ENCODE measurements at places on chromosomes 11 and 22.

DNA sequence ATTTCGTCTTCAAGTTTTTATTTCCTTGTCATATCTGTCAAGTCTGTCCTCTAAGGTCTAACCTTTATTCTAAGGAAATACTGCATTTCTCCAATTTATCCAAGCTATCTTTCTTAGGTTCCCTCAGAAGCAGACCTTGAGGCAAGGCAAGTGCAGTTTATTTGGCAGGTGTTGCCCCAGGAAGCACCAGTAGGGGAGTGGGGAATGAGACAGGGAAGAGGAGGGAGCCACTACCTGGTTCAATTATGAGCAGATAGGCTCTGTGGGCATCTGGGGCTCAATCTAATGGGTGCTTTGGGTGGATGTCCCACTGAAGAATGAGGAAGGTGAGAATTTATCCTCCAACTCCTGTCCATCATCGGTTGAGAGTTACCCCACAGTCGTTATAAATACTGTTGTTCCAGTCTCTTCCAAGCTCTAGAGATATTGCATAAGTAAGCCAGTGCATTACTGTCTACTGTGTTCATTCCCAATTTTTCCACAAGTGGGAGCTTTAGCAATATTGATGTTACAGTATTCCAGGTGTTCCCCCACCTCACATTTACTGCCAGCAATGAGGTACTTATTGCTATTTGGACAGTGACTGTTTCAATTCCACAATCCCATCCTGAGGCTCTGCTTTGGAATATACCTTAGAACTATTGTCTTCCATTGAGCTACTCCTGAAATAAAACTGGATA lies 154.9 kb upstream of the CEP126 start:
- no peaks in the 10 kb centered on the region for H3K36me3 ChIP-seq
- no peaks in the 10 kb centered on the region for H3K27me3 ChIP-seq
- no peak for DNase-seq
- H3K4me1 ChIP-seq: no peaks in the 10 kb centered on the region
- H3K4me3 ChIP-seq: no peak overlapping the region
- no peak overlapping the region for H3K27ac ChIP-seq

DNA sequence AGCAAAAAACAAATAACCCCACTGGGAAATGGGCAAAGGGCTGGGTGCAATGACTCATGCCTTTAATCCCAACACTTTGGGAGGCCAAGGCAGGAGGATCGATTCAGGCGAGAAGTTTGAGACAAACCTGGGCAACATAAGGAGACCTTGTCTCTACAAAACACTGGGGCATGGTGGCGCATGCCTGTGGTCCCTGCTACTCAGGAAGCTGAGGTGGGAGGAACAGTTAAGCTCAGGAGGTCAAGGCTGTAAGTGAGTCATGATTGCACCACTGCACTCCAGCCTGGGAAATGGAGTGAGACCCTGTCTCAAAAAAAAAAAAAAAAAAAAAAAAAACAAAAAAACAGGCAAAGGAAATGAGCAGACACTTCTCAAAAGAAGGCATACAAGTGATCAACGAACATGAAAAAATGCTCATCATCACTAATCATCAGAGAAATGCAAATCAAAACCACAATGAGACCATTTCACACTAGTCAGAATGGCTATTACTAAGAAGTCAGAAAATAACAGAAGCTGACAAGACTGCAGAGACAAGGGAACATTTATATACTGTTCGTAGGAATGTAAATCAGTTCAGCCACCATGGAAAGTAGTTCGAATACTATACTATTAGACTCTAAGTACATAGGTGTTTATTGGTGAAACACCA lies 48.2 kb upstream of the SMCO4 start:
- no peak for DNase-seq
- no peak overlapping the region for H3K27ac ChIP-seq
- H3K27me3 ChIP-seq: no peaks in the 10 kb centered on the region
- no peak overlapping the region for H3K4me3 ChIP-seq

DNA sequence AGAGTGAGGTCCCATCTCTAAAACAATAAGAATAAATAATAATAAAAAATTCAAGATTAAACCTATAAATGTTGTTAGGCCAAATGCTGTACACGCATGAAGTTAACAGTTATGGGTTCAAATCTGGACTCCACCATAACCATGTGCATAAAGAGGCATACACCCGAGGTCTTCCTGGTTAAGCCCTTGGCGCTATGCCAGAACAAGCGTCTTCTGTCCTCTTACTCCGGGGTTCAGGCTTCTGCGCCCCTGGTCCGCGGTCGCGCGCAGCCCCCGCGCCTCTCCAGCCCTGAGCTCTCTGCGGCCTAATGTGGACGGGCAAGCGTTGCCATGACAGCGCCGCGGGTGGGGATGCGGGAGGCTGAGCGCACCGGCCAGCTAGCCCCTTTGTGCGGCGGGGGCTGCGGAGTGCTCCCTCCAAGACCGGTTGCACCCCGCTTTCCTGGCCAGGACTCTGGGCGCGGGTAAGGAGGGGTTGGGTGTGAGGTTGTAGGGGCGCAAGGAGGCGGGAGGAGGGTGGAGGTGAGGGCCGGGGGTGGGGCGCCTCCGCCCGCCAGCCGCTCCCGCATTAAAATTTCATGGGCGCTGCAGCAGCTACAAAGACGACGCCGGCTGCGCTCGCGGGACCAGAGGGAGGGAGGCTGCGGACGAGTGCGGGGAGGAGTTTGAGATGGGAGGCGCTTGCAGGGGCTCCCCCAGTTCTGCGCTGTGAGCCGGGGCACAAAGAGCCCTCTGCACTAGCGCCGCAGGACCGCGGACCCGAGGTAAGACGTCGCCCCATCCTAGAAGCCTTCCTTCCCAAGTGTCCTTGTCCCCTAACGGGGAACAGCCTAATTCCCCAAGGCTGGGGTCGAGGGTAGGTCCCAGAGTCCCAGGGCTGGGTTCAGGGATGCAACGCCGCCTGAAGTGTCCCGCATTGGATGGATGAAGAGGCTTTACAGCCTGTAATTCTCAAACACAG lies at the start of gene MIAT:
MIAT (plus strand) TSS at position 698 of the 961 bp plus-strand sequence.
- H3K27me3 ChIP-seq: peaks cover 25% of the 10 kb centered on the region
- no peak within 1 kb of the TSS for H3K4me3 ChIP-seq
- peak; percentile 52 for DNase-seq
- H3K27ac ChIP-seq: no peak within 1 kb of the TSS
- H3K36me3 ChIP-seq: no peaks in the 10 kb centered on the region

GRCh38 chr11:9840460-9841004 lies 176.7 kb downstream of the SWAP70 start:
- peaks cover 12% of the 10 kb centered on the region for H3K36me3 ChIP-seq
- H3K27ac ChIP-seq: no peak overlapping the region
- no peaks in the 10 kb centered on the region for H3K27me3 ChIP-seq
- DNase-seq: no peak
- H3K4me1 ChIP-seq: no peaks in the 10 kb centered on the region

DNA sequence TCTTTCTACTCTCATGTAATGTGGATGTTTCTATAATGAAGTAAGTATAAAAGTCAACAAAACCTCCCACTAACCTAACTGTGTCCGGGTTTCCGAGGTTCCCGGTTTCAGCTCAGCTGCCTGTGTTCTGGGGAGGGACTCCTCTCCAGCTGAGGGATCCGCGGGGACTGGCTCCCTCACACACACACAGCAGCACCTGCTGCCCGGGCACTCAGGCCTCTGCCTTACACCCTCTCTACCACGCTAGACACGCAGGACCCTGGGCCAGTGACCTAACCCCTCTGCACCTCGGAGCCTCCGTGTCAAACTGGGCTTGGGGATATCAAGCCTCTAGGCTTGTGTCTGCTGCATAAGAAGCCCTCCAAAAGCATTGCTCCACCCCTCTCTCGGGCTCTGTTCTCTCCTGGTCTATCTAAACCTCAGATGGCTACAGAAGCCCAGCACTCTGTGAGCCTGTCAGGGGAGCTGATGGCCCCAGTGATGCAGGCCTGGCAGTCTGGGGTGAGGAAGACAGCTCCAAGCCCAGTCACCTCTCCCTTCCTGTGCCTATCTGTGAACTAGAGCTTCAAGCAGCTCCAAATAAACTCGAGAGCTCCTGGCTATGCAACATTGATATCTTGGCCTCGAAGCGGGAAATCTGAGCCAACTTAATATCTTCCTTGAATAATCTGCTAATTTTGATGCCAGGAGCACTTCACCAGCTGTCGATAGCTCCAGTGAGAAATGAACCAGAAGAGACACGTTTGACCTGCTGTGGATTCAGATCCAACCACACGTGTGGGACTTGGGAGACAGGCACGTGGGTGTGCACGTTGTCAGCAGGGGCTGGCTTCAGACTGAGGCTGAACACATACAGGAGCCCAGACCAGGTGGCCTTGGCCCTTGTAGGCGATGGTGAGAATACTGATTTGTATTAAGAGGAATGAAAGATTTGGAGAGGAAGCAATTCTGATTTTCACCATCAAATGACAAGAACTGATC lies 232.7 kb upstream of the B3GAT1 start:
- peak; percentile 56 for DNase-seq
- no peaks in the 10 kb centered on the region for H3K36me3 ChIP-seq
- H3K27me3 ChIP-seq: peaks cover 2% of the 10 kb centered on the region
- H3K27ac ChIP-seq: no peak overlapping the region

DNA sequence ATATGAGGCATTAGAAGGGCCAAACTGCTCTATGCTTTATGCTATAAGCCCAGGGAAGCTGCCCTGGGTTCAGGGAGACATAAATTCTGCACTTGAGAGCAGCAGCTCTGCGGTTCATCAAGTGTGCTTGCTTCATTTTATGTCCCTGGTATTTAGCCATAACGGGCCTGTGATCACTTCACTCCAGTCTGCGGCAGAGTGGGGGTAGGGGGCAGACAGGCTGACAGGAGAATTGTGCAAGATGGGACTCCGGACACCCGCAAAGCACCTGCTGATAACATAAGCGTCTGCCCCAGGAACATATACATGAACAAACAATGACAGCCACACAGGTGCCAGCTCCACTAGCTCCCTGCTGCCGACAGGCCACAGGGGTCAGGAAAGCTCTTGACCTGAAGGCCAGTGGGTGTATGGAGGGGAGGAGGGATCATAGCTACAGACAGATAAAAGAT lies 56.1 kb downstream of the SMCO4 start:
- no peak overlapping the region for H3K27ac ChIP-seq
- no peaks in the 10 kb centered on the region for H3K4me1 ChIP-seq
- DNase-seq: no peak
- no peak overlapping the region for H3K4me3 ChIP-seq
- H3K27me3 ChIP-seq: no peaks in the 10 kb centered on the region

DNA sequence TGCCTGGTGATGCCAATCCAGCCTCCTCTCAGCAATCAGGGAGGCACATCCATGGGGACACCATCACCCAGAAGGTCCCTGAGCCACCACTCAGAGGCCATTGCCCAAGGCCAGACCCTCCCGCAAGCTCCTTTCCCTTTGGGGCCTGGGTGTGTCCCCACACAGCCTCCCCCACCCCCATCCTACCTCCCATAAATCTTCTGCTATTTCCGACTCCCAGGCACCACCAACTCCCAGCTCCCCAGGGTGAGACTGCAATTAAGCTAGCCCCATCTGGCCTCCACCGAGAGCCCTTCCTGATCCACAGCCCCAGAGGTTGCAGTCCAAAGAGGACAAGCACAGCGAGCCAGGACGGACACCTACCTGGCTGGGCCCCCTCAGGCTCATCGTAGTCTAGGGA lies 6.3 kb downstream of the ARHGAP1 start:
- no peaks in the 10 kb centered on the region for H3K27me3 ChIP-seq
- peaks cover 23% of the 10 kb centered on the region for H3K36me3 ChIP-seq
- DNase-seq: no peak
- no peak overlapping the region for H3K4me3 ChIP-seq
- H3K4me1 ChIP-seq: no peaks in the 10 kb centered on the region

DNA sequence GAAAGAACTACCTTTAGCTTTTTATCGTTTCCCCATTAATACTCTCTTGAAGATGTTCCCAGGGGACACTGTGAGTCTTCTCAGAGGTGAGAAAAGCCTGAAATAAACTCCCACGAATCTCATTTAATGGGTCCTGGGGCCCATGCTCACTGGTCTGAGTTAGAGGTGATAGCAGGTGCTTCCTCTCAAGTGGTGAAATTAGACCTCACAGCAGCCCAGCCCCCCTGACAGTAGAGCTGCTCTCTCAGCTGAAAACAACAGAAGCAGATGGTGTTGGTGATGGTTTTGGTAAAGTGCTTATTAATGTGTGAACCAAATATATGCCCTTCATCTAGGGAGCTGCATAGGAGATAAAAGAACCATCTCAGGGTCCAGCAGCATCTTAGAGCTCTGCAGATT lies 76.8 kb upstream of the VPREB1 start:
- no peaks in the 10 kb centered on the region for H3K36me3 ChIP-seq
- no peaks in the 10 kb centered on the region for H3K4me1 ChIP-seq

DNA sequence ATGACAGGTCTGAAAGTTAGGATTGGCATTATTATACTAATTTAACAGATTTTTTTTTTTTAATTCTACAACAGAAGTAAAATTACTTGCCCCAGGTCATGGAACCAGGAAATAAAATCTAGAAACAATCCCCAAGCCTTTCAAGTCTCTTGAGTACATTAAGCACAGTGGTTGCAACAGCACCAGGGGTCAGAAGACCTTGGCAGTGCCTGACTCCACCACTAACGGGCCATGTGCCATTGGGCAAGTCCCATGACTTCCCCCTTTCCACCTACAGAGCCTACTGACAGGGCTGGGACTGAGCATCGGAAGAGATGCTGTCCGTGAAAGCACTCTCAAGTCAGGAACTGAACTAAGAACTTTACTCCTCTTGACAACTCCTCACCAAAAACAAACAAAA lies 98.6 kb upstream of the AKIP1 start:
- H3K27me3 ChIP-seq: no peaks in the 10 kb centered on the region
- H3K4me1 ChIP-seq: peaks cover 17% of the 10 kb centered on the region
- no peaks in the 10 kb centered on the region for H3K36me3 ChIP-seq
- no peak overlapping the region for H3K4me3 ChIP-seq
- no peak for DNase-seq

DNA sequence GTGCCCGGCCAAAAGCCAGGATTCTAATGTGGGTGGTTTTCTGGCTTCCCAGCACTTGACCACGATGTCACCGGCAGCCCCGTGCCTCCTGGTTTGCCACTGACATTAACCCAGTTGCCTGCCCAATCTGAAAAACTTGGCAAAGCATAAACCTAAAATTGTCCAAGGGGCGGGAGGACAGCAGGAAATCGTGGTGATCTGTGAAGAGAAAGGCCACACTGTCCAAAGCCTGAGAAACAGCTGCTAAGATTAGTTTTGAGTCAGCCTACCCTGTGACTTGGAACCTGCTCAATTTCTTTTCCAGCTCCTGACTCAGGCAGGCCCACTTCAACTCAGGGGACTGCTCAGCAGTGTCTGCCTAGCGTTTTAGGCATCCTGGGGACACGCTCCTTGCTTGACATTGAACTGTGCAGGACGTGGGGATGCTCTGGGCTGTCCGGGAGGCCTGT lies 8.2 kb upstream of the F2 start:
- peaks cover 2% of the 10 kb centered on the region for H3K36me3 ChIP-seq
- H3K27me3 ChIP-seq: no peaks in the 10 kb centered on the region
- H3K27ac ChIP-seq: peak overlapping the region; percentile 94
- no peak for DNase-seq
- no peak overlapping the region for H3K4me3 ChIP-seq

- H3K4me3 ChIP-seq: no peak overlapping the region
- peak overlapping the region; percentile 11 for H3K27ac ChIP-seq
- peaks cover 4% of the 10 kb centered on the region for H3K36me3 ChIP-seq
- H3K27me3 ChIP-seq: no peaks in the 10 kb centered on the region
- no peaks in the 10 kb centered on the region for H3K4me1 ChIP-seq
These were observed 9.2 kb downstream of the PRR5 start for GRCh38 chr22:44711241-44711560.

- no peaks in the 10 kb centered on the region for H3K27me3 ChIP-seq
- H3K4me3 ChIP-seq: no peak overlapping the region
- DNase-seq: no peak
- H3K36me3 ChIP-seq: no peaks in the 10 kb centered on the region
- no peaks in the 10 kb centered on the region for H3K4me1 ChIP-seq
These were observed 63.2 kb downstream of the BTG4 start for GRCh38 chr11:111448831-111449557.

- H3K27me3 ChIP-seq: no peaks in the 10 kb centered on the region
- H3K4me1 ChIP-seq: no peaks in the 10 kb centered on the region
- H3K36me3 ChIP-seq: no peaks in the 10 kb centered on the region
- no peak overlapping the region for H3K4me3 ChIP-seq
These were observed 20.2 kb downstream of the OTUB1 start for GRCh38 chr11:64006398-64006797.

All from kidney (tissue), 22 donors.